ENCODE measurements at places on chromosomes 3 and 15.

- no peak for DNase-seq
Measured at GRCh38 chr3:162170581-162170980, 674.0 kb downstream of the OTOL1 start.

DNA sequence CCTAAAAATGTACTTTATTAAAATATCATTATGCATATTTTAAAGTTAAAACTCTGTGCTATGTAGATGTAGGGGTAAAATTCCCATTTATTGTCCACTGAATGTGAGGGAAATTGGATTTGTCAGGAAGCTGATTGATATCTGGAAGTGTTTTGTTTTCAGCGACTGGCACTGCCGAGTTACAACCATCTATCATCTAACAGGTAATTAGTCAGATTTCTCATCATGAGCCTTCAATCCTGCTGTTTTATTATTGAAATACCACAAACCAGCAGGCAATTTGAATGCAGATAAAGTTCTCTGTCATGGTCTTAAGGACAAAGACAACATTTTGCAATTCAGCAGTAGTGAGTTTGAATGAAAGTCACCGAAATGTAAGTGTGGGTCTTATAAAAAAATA, 40.5 kb downstream of the ZIC1 start:
- no peak for DNase-seq

- DNase-seq: no peak
Measured at GRCh38 chr3:48119505-48120193, 68.6 kb downstream of the CDC25A start.

DNA sequence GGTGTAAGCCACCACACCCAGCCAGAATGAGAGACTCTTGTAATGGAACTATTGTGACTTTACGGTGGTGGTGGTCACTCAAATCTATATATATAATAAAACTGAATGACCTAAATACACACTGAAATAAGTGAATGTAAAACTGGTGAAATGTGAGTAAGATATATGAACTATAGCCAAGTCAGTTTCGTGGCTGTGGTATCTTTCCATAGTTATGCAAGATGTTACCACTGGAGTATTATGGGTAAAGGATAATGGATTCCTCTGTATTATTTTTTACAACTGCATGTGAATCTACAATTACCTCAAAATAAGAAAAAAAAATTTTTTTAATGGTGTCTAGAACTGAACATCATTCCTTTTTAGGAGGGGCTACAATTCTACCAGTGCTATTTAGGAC, 21.9 kb downstream of the PIK3CB start:
- no peak for DNase-seq

DNA sequence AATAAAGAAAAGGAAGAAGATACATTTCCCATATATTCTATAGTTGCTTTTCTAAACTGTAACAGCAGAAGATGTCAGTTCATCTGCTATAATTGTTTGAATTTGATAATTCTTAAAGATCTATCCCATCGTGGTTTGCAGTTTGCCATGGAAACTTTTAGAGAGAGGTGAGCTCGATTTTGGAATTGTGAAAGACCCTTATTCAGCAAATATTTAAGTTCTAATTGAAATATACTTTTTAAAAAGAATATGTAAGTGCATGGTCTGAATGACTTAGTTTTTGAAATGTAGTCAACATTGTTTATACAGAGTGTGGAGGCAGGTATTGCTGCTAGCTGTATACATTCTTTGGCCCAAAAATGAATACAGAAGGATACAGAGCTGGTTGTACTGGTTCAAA, 127.7 kb downstream of the PDE8A start:
- no peak for DNase-seq

- DNase-seq: peak; percentile 27
Measured at GRCh38 chr3:172179680-172180399, 140.5 kb downstream of the FNDC3B start.

GRCh38 chr15:70559265-70560239, 203.8 kb downstream of the UACA start:
- DNase-seq: no peak

DNA sequence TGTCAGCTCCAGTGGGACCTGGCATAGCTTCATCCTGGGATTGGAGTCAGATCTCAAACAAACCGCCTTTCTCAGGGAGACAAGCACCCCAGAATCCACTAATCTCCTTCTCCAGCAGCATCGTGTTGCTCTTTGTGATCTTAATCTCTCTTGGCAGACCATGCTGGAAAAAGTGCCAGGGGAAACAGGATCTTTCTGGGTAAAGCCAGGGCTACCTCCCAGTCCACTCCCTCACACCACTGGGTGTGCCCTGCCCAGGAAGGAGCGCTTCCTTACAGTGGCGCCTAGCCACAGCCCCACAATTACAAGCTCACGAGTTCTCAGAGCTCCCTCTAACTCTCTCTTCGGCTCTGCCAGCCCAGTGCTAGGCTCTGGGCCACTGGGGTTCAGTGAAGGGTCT, 32.2 kb downstream of the RPLP1 start:
- no peak for DNase-seq

GRCh38 chr3:31918179-31919150, 62.6 kb downstream of the OSBPL10 start:
- DNase-seq: peak; percentile 16

DNA sequence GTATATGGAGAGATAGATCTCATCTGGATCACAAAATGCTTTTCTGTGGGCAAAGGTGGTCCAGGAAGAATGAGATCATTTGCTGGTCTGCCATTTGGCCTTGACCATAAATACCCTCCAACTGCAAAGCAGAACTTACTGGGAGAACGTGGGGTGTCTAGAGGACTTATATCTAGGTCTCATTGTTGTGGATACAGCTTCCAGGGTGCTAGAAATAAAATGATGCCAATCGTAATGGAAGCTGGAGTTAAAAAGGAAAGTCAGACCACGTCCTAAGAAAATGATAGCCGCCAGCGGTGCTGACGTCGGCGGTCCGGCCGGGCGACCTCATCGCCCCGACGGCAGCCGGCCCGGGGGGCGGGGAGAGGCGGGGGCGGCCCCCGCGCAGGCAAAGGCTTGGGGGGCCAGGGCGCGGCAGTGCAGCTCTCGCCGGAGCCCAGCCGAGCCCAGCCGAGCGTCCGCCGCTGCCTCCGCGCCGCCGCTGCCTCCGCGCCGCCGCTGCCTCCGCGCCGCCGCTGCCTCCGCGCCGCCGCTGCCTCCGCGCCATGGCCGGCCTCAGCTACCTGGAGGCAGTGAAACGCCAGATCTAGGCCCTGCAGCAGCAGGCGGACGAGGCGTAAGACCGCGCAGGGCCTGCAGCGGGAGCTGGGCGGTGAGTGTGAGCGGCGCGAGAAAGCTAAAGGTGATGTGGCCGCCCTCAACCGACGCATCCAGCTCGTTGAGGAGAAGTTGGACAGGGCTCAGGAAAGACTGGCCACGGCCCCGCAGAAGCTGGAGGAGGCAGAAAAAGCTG, 89.5 kb downstream of the EOMES start:
- no peak for DNase-seq

DNA sequence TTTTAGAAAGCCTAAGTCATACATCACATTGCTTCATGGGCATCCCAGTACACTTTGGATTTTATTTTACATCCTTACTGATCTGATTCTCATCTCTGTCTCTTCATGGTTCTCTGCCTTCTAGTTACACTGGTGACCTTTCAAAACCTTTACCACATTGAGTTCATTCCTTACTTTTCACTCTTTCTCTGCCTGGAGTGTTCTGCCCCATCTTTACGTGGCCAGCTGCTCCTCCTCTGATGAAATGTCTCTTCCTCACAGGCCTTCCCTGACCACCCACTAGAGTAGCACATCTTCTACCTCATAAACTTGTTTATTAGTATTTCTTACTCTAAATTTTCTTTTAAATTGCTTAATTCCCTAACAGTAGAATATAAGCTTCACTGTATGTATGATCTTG, 17.7 kb downstream of the CTNNB1 start:
- no peak for DNase-seq

DNA sequence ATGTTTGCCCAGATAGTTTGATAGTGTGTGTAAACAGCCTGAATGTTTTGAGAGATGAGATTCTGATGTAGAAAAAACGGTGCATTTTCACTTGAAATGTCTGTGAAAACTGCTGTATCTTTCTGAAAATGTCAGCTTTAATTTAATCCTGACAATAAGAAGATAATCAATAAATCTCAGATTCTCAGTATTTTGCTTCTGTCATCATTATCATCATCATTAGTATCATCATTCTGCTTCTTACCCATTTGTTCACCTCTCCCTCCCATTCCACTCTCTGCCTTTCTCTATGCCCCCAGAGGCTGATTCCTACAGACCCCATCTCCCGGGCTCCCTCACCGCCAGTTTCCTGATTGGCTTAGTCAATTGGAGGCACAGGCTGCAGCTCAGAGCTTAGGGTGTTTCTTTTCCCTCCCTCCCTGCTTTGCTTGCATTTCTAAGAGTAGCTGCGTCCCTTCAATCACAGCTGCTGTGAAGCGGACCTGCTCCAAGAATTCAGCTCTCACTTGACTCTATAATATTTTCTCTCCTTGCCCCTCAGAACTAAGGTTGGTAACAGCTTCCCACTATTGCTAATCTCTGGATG, 8.2 kb upstream of the SNTN start:
- DNase-seq: no peak

- no peak for DNase-seq
Measured at GRCh38 chr15:40471808-40472150, 995 bp downstream of the CHST14 start.

GRCh38 chr3:115401851-115402501, 221.3 kb upstream of the GAP43 start:
- DNase-seq: no peak

DNA sequence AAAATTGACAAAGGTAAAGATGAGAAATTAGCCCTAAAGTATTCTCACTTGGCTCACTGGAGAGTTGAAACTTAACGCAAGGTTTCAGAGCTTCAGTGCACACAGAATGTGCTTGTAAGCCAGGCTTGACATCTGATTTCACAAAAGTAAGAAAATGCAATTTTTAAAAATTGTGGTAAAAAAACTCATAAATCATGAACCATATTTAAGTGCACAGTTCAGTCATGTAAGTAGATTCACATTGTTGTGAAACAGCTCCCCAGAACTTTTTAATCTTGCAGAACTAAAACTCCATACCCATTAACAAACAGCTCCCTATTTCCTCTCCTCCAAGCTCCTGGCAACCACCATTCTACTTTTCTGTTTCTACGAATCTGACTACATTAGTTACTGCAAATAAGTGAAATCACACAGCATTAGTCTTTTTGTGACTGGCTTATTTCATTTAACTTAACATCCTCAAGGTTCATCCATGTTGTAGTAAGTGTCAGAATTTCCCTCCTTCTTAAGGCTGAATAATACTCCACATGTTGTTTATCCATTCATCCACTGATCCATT, 14.5 kb downstream of the RTP3 start:
- DNase-seq: no peak

DNA sequence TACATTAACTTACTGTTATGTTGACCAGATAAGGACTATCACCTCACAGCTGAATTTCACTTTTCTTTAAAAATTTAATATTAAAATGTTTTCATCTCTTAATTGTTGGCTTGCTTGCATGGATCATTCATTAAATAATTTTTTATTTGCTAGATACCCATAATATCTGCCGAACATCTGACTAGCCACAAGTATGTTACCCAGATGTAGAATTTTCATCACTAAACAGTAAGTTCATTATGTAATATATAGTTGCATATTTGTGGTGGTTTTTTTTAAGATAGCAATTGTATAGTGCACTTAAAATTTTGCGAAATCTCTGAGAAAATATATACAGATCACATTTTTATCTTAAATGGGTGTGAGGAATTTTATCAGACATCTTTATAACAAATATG, 190.4 kb downstream of the MBNL1 start:
- no peak for DNase-seq

- no peak for DNase-seq
Measured at GRCh38 chr3:171254315-171254714, 205.9 kb downstream of the TNIK start.

GRCh38 chr3:146468234-146468633, 1.1 kb downstream of the PLSCR2 start:
- no peak for DNase-seq

DNA sequence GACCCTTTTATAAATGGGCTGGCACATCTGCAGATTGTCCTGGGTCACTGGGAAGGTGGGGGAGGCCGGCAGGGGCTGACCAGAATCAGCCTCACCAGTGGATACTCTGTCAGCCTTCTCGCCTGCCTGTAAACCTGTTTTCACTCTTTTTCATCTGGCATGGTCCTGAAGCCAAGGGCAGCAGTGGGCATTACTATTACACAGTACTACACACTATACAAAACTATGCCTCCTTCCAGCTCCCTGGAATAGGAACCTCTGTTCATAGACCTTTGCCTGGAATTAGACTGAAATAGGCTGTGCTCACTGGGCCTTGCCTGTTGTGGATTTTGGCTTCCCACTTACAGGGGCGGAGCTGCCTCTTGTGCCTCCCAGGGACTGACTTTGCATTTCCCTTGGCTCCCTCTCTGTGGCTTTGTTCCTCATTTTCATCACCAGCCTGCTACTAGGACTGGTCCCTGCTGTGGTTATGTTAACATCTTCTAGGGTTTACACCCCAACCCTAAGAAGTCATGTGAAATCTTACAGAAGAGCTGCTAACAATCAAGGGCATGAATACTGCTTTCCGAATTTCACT, 120.7 kb downstream of the FNDC3B start:
- DNase-seq: no peak

- DNase-seq: no peak
Measured at GRCh38 chr3:60707452-60708020, 543.7 kb downstream of the FHIT start.

GRCh38 chr3:15708882-15709677, 88.7 kb downstream of the ANKRD28 start:
- no peak for DNase-seq

DNA sequence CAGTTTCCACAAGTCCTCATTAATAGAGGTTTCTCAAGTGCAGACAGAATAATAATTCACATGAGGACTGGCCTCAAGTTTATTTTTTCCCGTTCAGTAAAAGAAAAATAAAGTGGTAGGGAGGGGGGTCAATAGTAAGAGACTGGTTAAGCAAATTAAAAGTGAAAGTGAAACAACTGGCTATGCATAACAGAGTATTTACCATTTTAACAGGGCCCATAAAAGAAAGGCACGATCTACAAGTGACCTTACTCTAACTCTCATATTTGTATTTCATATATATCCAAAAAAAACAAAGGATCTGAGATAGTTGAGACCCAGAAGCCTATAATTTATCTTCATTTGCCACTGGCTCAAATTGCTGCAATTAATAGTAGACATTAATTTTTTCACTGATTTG, 686.3 kb downstream of the NTRK3 start:
- no peak for DNase-seq

GRCh38 chr3:65070968-65071367, 383.2 kb upstream of the ADAMTS9 start:
- DNase-seq: no peak

DNA sequence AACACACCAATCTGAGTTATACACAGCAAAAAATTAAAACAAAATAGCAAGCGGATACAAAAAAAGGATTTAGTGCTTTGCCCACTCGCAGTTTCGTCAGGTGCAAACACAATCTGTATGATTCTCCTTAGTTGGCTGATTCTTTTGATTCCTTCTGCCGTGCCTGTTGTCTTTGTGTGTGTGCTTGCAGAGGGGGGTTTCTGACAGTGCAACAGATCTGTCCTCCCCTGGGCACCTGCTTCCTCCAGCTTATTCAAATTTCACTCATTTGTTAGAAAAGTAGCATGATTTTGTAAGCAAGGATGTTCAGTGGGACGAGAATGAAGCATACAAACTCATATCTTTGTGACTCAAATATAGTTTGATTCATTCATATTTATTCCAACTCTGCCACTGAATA, 74.0 kb upstream of the NEO1 start:
- no peak for DNase-seq

- no peak for DNase-seq
Measured at GRCh38 chr3:196652961-196653795, 13.7 kb downstream of the NRROS start.

- no peak for DNase-seq
Measured at GRCh38 chr3:161794551-161794950, 297.9 kb downstream of the OTOL1 start.

Data from GM12864 (cell line).